ENCODE measurements at places on chromosomes 2 and 18. TPM values are rescaled to one million over a fixed set of nuclear protein-coding genes. Genes with fewer than 3 reads are reported as not detected.

PLA2R1 gene
- 1.7 TPM for total RNA-seq

- peaks cover 33% of the 10 kb centered on the region for H3K27me3 ChIP-seq
- H3K27ac ChIP-seq = no peak overlapping the region
- H3K4me1 ChIP-seq = peaks cover 17% of the 10 kb centered on the region
- peak; percentile 61 for DNase-seq
- H3K4me3 ChIP-seq = no peak overlapping the region
Observed at GRCh38 chr18:51621113-51621863, 423.8 kb upstream of the MEX3C start.

TEKT4 gene
- 0.34 TPM for total RNA-seq

ST3GAL5 gene
- 27.3 TPM for total RNA-seq

SRSF7 gene
- 258 TPM for total RNA-seq

DNA sequence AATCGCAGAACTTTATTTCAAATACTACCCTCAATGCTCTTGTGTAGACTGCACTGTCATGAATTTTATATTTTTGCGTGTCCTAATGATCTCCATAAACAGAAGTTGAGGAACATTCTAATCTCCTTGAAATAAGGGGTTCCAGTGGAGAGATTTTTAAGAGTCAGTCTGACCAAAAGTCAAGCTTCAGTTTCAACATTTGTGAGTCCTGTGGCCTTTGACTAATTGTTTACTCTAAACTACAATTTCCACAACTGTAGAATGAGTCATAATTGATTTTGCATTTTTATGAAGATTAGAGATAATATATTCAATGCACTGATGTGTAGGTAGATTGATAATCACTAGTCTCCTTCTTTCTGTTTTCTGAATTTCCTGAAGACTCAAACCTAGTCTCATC lies 720.3 kb upstream of the ID2 start:
- DNase-seq = no peak
- H3K27ac ChIP-seq = no peak overlapping the region
- H3K4me3 ChIP-seq = no peak overlapping the region
- H3K4me1 ChIP-seq = peaks cover 1% of the 10 kb centered on the region
- H3K36me3 ChIP-seq = no peaks in the 10 kb centered on the region
- H3K27me3 ChIP-seq = peaks cover 2% of the 10 kb centered on the region

- peaks cover 1% of the 10 kb centered on the region for H3K4me1 ChIP-seq
- H3K4me3 ChIP-seq = no peak overlapping the region
- no peaks in the 10 kb centered on the region for H3K36me3 ChIP-seq
- no peaks in the 10 kb centered on the region for H3K27me3 ChIP-seq
- DNase-seq = no peak
Observed at GRCh38 chr2:44564752-44565151, 203.0 kb downstream of the CAMKMT start.

Measured in progenitor cell of endocrine pancreas (in vitro differentiated cells).